Mucosa of gallbladder (tissue), 1 donor: ENCODE measurements at places on chromosomes 16 and 17.
A peak's percentile ranks its signal among the peaks of the same experiment; 100 is the strongest.

DNA sequence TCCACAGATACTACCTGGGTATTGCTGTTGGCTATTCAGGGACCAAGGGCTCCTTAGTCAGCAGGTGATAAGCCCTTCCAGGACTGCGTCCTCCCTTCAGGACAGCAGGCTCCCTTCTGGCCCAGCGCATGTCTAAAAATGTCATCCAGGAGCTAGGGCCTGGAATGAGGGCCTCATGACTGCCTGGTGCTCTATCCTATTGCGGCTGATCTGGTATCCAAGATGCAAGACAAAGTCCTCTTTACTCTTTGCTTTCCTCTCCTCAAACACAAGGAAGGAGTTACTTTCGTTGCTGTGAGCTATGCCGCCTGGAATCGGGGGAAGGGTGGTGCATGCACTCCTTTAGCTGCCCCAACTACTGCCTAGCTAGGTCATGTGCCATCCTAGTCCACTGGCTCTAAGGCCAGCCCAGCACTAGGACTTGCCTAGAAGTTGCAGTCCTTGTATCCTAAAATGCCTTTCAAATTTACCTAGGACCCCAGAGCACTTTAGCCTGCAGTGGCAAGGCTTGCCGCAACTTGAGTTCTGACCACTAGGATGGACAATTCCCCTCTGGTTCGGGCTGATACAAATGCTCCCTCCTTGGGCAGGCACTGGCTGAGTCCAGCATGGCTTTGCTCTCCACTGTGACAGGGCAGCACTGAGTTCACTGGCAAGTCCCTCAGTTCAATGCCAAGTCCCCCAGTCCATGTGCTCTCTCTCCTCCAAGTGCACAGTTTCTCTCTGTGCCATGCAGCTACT is 10.1 kb upstream of the TMEM219 start:
- DNase-seq = no peak

DNA sequence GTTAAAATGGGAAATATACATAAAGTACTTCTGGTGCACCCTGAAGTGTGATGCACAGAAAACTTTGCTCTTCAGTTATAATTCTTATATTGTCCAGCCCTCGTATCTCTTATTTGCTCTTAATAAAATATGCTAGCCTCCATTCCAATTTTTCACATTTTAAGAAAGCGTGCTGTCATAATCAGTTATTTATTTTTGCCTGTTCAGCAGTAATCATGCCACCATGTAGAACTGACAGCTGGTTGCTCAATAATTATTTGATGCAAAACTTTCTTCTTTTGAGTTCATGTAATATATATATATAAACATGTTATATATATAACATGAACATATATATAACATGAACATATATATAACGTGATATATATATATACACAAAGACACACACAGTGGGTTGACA is 294.6 kb downstream of the CNTNAP4 start:
- DNase-seq = no peak

- DNase-seq = no peak
These were observed 6.6 kb downstream of the RNF112 start for GRCh38 chr17:19417611-19418010.

- DNase-seq = no peak
These were observed 8.2 kb upstream of the BRD7 start for GRCh38 chr16:50377001-50377400.

- DNase-seq = no peak
These were observed 2.1 kb upstream of the ADGRG5 start for GRCh38 chr16:57540387-57540786.

DNA sequence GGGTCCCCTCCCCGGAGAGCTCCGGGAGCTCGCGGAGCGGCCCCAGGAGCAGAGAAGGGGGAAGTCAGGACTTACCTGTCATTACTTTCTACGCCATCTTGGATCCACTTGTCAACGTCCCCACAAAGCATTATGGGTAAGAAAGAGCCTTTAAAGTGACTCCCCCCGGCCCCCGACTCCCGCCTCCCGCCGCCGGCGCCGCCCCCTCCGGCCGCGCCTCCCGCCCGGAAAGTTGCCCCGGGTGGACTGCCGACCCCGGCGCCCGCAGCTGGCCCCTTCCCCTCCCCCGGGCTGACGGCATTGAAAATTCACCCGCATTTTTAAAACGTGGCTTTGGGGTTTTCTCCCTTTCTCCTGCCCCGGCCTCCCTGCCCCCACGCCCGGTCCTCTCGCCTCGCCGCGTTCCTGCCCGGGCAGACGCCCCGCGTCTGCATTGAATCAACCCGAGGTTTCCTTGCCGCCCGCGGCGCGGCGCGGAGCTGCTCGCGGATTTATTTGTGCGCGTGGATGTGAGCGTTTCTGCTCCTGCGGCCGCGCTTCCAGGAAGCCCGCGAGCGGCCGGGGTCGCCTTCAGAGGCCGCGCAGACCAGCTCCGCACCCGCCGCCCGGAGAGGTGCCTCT is at the start of gene HELZ:
Gene HELZ, minus strand, starts transcription at position 124 of the 621 bp plus-strand sequence. CDS start 26,392 bp downstream, outside the sequence.
- DNase-seq = peak; percentile 78

DNA sequence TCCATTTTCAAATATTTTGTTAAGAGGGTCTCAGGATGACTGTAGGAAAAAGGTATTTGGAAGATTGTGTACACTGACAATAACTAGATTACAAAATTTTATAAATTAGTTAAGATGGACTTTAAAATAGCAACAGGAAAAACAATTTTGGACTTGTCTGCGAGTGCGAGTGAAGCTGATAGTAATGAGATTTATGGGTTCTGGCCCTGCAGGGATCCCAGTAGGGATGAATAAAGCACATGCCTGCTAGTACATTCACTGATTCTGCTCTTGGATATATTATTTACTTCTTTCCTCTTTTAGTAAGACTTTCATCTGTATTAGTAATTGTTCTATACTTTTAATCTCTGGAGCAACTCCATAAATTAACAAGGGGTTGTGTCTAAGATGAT is 28.2 kb downstream of the PRKCA start:
- DNase-seq = no peak

- DNase-seq = no peak
These were observed 113.4 kb downstream of the ENGASE start for GRCh38 chr17:79188048-79188447.

GRCh38 chr16:89581861-89582563 is 6.5 kb downstream of the CPNE7 start:
- peak; percentile 88 for DNase-seq

- no peak for DNase-seq
These were observed 160.9 kb upstream of the TOX3 start for GRCh38 chr16:52707676-52708337.

DNA sequence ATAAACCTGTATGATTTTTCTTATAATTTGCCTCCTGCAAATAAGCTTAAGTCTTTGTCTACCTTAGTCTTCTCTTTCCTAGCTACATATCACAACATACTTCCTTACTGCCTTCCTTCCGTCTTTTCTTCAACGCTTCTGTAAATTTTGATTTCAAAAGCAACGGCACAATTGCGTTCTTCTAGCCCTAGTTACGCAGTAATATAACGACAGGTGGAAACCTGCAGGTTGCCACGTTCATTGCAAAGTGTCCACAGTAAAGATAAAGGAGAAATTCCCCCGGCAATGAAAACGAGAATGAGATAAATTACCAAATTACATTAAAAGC is 546 bp upstream of the PSMD7 start:
- no peak for DNase-seq

DNA sequence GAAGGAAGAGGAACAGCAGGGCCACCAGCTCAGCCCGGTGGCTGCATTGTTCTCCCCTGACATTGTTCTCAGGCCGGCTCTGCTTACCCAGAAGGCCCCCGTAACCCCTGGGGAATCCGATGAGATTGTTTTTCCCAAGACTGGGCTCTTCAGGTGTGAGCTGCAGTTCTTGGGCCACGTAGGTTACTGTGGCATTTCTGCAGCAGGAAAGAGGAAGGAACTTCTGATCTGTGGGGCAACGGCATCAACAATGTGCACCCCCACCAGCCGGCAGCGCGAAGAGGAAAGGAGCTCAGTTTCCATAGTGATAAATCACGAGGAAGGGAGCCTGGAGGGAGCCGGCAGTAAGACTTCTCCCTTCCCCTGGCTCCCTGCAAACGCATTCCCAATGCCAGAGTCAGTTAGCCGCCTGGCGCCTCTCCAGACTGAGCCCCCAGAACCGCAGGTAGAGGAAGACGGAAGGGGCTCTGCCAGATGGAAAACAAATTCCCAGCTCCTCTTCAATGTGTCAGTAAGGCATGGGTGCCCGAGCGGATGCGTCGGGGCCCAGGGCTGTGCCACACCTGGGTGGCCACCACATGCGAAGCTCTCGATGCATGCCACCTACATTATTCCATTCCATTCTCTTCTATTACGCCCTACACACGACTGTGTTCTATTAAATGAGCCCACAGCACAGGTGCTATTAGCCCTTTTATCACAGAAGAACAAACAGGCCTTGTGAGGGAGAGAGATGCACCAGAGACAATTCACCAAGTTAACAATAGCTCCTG is 21.5 kb upstream of the PECAM1 start:
- peak; percentile 38 for DNase-seq

- DNase-seq = peak; percentile 50
These were observed 71.8 kb downstream of the PRKCA start for GRCh38 chr17:66373944-66374817.

DNA sequence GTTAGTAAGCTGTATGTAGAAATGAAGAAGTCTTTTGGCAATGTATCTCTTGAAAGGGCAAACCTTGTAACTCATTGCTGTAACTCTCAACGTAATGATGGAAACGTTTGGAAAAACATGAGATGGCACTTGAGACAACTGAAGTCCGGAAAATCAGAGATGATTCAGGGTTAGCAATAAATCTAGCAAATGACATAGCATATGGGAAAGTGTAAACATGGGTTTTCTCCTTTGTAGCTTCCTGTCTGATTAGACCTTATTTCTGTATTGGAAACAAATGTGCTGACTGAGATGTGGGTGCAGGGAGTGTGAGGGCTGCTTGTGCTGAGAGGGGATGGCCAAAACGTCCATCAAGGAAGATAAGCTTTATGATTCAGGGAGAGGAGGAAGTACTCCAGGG is 110.7 kb upstream of the FAM20A start:
- no peak for DNase-seq

GRCh38 chr16:31414706-31415105 is 13.5 kb downstream of the COX6A2 start:
- no peak for DNase-seq

DNA sequence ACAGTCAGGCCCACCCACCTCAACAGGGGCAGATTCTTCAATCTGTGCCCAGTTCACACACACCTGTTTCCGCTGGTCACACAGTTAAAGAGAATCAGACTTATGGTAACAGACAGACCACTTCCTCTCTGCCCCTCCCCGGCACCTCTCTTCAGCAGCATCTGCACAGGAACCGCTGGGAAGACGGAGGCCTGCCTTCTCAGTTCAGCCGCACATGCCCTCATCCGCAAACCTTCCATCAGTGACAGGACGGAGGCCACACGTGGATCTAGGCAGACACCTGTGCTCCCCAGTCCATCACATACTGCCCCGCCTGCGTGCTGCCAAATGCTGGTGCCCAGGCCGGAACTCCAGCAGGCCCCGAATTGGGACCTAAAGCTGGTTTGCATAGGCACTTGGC is 10.3 kb downstream of the PHB1 start:
- no peak for DNase-seq

- no peak for DNase-seq
These were observed 50.6 kb downstream of the SPECC1 start for GRCh38 chr17:20059728-20060188.

DNA sequence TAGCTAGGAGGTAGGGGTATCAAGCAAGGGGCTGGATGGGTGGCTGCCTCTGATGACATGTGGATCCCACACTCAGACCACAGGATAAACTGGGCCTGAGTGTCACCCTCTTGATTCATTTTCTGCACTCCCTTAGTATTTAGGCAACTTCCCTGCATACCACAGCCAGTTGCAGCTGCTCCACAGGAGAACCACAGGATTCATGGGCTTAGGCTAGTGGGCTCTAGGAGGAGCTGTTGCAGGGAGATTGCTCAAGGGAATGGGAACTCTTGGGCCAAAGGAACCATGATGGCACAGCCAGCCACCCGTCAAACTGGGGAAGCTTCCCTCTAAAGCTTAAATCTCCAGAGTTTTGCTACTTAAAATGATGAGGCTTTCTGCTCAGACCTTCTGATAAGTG is 269.7 kb upstream of the ASIC2 start:
- no peak for DNase-seq

DNA sequence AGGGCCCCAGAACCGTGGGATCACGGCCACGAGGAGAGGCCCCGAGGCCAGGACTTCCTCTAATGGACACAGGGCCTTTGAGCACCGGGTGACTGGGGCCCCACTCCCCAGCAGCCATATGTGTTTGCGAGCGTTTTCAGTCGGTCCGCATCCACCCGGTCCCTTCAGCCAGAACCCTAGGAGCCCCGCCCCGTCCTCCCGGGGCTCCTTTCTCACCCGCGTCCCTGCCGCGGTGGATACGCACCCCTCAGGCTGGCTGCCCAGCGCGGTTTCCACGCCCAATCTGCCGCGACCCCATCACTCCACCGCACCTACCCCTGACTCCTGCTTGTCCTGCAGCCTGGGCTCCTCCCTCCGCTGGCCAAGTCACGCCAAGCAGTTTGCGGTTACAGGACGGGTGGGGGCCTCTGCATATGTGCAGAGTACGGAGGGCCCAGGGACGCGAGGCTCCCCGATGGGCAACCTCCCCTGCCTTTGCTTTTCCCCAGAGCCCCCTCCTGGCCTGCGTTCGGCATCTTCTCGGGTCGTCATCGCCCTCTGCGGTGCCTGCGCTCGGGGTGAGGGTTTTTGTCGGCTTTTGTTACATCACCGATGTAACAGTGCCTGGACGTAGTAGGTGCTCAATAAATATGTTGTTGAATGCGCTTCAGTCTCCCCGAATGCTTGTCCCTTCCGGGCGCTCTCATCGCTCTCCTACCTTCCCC is 1.0 kb upstream of the TTYH2 start:
- DNase-seq = no peak

GRCh38 chr16:35319536-35320192 is 1860.3 kb downstream of the TP53TG3F start:
- DNase-seq = no peak

DNA sequence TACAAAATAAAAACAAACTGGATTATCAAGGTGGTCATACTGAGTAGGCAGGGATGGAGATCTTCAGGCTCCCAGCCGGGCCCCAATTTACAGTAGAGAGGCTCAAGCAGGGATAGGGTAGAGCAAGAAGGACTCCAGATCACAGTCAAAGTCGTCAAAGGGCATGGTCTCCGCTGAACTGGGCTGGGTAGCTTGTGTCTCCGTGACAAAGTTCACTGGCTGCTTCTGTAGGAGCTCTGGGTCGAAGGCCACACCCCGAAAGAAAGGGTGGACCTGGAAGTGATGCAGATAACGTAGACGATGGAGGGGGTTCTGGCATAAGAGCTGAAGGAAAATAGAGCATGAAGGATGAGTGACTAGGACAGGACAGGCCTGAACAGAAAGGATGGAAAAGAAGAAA is 3.6 kb downstream of the RSKR start:
- DNase-seq = no peak

- no peak for DNase-seq
These were observed 95.4 kb downstream of the SNX11 start for GRCh38 chr17:48202959-48203358.
